Left forelimb (tissue), 1 donor: ENCODE measurements at places on chromosomes 7 and 10.

DNA sequence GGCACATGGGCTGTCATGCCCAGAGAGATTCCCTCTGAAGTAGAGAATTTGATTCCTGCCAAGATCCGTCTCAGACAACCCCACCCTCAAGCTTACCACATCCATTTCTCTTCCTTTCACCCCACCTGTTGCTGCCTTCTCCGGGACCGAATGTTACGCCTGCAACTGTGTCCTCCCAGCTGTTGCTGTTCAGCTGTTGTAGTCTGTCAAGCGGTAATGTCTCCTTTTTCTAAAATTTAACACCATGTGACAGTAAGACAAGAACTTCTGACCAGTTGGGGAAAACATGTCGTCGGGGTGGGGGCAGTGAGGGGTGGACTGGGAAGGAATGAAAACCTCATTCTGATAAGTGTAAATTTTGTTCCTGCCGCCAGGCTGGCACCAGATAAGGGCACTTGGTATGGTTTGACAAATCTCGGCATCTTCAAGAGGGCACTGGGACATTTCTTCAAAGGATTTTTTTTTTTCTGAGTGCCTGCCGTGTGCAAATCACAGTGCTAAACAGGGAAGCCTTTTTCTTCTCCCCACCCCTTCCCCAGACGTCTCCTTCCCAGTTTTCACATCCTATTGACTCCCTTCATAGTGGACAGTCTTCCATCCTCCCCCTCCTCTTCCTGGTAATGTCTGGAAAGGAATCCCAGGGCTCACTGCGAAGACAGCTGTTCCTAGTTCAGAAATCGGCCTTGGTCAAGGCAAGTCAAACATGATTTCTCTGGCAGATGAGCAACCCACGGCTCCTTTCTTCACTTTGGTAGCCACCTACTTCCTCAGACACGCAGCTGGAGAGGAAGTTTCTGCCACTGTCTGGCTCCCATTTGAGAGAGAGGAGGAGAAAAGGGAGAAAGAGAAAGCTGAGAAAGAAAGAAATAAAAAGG lies 5.0 kb upstream of the CELF2 start:
- DNase-seq: peak; percentile 77

DNA sequence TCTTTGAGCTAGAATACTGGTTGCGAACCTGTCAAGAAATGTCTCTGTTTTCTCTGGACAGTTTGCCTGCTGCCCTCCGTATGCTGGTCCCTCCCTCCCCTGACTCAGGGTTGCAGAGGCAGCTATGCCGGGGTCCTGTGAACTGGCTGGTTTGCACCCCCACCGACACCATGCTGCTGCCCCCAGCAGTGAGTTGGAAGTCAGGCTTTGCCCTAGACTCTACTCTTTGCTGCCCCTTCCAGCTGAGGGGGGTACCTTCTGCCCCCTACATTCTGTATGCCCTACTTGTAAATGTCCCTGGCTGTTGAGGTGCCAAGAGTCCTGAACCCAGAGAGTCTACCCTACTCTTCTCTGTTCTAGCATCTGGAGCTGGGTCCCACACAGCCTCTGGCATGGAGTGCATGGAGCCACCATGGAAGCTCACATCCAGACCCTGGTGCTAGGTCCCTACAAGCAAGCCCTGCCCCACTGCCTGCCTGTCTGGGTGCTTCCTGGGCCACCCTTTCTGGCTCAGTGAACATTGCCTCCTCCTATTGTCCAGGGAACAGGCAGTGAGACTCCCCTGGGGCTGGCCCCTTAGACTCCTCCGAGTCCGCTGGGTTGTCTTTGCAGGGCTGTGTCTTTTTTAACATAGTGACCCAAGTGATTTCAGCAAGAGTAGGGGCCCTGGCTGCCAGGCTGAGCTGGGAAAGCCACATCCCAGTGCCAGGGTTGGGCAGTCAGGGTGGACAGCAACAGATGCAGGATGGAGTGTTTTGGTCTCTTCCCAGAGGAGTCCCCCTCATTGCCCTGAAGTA lies 138.9 kb downstream of the ADCY1 start:
- no peak for DNase-seq

DNA sequence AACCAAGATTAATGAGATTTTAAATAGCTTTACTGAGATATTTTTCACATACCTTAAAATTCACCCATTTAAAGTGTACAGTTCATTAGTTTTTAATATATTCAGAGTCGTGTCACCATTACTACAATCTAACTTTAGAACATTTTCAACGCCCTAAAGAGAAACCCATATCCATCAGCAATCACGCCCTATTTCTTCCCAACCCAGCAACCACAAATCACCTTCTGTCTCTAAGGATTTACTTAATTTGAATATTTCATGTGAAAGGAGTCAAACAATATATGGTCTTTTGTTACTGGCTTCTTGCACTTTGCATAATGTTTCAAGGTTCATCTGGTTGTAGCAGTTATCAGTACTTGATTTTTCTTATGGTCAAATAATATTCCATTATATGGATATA lies 25.1 kb upstream of the PDZD8 start:
- no peak for DNase-seq

DNA sequence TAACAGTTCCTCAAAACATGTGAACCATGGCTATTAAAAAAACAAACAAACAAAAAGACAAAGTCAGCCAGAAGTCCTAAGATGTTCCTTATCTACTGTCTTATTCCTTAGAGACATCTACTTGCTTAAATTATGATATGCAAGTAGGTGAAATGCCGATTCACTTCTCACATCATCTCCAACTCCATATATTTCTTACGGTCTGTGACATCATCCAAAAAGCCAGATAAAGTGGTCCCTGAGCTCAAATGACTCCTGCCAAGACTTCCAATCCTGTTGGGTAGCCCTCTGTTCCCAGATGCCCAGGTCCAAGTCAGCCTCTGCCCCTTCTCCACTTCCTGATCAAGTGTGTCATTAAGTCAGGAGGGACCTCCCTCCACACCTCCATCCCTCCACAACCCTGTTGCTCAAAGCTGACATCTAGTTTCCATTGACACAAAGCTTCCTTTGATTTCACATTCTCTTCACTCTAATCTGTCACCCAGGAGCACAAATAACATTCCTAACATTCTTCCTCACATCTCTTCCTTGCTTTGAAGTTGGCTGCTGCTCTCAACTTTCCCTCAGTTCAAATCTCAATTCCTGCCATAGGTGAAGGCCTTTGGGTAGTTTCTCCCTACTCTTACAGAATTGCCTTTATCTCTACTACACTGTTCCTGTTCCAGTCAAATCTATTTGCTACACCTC lies 56.1 kb upstream of the PDLIM1 start:
- no peak for DNase-seq

DNA sequence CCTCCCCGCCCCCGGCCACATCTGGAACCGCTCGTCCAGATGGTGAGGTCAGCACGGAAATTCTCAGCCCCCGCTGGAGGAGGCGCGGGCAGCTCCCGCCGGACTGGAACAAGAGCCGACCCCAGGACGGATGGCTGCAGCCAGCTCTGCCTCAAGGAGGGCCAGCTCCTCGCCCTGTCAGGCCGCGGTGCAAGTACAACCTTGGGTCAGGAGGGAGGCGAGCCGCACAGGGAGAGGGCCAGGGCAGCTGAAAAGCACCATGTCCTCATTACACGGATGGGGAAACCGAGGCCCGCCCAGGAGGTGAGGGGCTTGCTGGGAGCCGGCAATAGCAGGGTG lies 3.8 kb upstream of the GRIFIN start:
- DNase-seq: no peak

DNA sequence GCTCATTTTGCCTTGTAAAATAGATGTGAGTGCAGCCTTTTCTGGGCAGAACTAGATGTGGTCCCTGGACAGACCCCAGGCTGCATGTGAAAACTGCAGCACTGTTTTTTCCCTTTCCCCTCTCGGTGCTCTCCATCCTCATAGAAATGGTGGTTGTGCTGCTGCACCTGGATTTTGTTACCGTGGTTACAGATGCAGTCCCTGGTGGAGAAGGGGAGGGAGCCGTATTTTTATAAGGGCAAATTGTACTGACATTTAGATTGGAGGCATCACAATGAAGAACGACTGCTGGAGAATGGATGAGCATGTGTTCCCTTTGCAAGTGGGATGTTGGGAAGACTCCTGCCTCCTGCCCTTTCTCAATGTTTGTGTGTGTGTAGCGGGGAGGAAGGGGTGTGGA lies 469.9 kb downstream of the CCSER2 start:
- DNase-seq: no peak

DNA sequence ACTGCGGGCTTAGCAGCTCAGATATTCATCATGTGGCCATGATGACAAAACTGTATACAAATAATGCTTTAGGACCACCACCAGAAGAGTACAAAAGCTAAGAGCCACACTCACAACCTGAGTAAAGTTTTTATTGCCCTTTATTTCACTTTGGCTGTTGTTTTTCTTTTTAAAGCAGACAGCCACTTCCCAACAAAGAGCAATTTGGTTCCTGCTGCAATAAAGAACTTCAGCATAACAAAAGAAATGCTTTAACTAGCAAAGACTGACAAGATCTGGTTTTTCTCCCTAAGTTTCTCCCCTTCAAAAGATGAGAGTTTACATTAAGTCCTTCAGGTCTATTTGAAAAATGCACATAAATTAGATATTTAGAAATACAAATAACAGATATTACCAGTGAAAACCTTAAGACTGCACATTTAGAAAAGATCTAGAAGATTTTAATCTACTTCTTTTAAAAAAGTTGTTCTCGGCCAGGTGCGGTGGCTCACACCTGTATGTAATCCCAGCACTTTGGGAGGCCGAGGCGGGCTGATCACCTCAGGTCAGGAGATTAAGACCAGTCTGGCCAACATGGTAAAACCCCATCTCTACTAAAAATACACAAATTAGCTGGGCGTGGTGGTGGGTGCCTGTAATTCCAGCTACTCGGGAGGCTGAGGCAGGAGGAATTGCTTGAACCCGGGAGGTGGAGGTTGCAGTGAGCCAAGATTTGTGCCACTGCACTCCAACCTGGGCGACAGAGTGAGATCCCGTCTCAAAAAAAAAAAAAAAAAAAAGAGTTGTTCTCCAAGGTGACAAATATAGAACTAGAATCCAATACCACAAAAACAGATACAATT lies 59.4 kb downstream of the WAPL start:
- no peak for DNase-seq
